ENCODE measurements at places on chromosomes 3 and 15.

GRCh38 chr3:33665294-33665693 lies 52.8 kb downstream of the CLASP2 start:
- no peak for DNase-seq

DNA sequence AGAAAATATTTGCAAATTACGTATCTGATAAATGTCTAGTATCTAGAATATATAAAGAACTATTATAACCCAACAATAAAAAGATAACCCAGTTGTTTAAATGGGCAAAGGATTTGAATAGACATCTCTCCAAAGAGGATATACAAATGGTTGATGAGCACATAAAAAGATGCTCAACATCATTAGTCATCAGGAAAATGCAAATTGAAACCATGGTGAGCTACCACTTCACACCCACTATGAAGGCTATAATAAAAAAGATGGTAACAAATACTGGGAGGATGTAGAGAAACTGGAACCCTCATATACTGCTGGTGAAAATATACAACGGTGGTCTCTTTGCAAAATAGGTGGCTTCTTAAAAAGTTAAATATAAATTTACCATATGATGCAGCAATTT lies 28.0 kb downstream of the RAD51 start:
- DNase-seq: no peak

GRCh38 chr3:10473581-10474274 lies 31.7 kb downstream of the ATP2B2 start:
- DNase-seq: no peak

- no peak for DNase-seq
Observed at GRCh38 chr3:148708409-148708808, 10.7 kb downstream of the AGTR1 start.

- DNase-seq: peak; percentile 34
Observed at GRCh38 chr3:40623567-40623966, 98.8 kb downstream of the ZNF621 start.

DNA sequence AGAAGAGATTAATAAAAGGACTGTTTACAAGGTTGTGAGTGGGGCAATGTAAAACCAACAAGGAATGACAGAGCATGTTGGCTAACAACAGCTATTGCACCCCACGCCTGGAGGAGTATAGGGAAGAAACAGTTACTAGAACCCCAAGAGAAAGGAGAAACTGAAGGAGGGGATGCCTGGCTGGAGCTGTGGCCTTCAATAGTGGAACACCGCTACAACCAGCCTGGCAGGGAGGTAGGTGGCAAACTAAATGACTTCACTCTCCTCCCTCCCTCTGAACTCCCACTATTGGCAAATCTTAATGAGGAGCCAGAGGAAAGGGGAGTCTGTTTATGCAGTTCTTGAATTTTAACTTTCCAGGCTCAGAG lies 7.2 kb upstream of the CD47 start:
- no peak for DNase-seq

DNA sequence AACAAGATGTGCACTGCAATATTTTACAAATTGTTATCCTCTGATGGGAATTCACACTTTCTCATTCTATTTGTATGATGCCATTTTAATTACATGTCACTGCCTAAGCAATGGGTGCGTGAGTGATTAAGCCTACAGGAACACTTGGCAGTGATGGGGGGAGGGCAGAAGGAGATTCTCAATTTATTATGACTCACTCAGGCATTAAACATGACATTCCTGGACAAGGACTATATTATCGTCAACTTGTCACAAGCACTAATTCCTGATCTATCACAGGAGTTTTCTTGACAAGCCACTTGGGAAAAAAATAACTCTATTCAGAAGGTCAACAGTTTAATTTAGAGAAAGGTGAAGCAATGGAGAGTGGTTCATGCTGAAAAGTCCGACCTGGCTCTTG lies 556.8 kb downstream of the NSUN3 start:
- no peak for DNase-seq

DNA sequence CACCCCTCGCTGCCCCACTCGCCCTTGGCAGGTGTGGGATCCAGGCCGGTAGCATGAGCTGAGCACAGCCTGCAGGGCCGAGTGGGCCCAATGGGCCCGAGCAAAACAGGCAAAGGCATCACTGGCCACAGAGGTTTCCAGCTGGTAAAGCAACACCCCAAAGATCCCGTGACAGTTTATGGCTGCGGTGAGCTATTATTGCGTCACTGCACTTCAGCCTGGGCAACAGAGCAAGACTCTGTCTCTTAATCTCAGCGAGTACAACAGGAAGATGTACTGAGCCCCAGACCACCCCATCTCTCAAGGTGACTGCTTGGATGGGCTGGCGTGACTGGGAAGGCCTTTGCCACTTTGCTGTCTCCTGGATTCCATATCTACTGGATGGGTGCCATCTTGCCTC lies 4.3 kb downstream of the JMJD7 start:
- DNase-seq: no peak

GRCh38 chr3:194028434-194029004 lies 107.4 kb upstream of the HES1 start:
- DNase-seq: no peak

- no peak for DNase-seq
Observed at GRCh38 chr3:99111235-99111634, 209.7 kb upstream of the DCBLD2 start.

DNA sequence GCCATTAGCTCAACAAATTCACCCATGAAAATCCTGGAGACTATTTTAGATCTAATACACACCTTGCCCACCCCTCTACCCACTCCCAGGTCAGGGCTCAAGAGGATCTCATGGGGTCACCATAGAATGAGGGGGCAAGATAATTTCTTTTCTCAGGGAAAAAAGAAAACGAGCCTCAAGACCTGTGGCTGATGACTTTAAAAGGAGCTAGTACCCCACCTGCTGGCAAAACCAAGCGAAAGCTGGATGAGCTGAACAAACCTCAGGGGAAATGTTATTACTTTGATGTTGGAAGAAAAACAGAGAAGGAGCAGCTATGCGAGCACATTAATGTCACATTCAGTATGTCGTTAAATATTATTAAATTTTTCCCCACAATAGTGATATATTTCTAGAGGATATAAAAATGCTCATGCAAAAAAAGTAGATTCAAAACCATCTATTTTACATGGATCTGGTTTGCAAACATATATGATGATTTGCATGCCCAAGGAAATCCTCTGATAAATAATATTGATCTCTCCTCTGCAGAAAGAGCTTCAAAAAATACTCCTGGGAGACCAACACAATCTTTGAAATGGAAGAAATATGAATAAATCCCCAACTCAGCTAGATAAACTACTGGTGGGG lies 37.7 kb downstream of the PLD1 start:
- DNase-seq: peak; percentile 67

GRCh38 chr3:102537123-102537522 lies 102.3 kb downstream of the ZPLD1 start:
- no peak for DNase-seq

GRCh38 chr15:85312486-85312885 lies 67.9 kb upstream of the AKAP13 start:
- DNase-seq: no peak

- DNase-seq: no peak
Observed at GRCh38 chr3:40741729-40742128, 217.0 kb downstream of the ZNF621 start.

DNA sequence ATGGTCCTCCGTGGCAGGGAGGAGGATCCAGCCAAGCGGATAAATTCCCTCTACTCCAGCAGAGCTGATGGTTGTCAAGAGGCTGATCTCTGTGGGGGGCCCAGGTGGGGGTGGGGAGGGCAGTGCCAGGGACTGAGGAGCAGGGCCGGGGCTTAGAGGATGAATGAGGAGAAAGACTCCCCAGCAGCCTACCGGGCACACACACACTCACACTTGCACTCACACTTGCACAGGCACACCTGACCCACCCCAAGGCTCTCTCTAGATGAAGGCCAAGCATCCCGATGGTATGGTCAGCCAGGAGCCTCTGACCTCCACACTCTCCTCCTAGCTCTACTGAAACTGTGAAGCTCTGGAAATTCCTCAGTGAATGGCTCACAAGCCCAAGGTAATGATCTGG lies 131.3 kb upstream of the PRR20G start:
- DNase-seq: no peak

DNA sequence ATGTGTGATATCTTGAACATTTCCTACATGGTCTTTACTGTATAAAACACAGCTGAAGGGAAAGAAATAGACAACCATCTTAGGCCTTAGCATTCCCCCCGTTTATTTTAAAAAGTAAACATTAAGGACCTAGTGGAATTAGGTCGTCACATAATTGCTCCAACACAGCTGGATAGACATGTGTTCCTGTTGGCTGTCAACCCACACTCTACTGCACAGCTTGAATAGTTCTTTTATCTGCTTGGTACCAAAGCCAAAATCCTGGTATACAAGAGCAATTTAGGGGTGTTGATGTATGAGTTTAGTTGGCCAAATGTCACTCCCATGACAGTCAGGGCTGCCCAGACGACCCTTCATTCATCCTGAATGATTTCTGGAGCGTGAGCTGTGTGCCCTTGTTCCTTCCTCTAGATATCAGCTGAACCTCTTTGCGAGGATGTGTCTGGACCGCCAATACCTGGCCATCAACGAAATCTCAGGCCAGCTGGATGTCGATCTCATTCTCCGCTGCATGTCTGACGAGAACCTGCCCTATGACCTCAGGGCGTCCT lies 179.7 kb downstream of the ITPR1 start:
- DNase-seq: no peak

DNA sequence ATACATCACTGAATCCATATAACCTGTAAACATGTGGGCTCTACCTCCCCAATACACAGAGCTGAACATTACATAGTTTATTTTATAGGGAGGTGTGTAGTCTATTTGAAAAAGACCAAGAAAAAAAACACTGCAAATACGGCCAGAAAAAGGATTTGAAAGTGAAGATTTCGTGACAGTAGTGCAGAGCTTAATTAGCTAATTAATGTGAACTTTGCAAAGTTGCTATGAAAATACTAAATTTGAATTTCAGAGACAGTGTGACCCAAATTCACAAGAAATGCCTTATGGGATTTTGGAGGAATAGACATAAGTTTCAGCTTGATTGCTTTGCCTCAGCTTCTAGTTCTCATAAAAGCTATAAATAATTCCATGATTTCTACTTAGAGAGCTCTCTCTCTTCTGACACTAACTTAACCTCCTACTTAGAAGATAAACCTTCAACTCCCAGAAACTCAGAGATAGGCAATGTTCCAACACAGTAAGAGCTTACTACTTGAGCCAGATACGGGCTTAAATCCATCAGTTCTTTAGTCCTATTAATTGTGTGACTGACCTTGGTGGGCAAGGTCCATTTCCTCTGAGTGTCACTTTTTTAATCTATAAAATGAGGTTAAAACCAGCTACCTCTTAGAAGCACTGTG lies 87.3 kb upstream of the THBS1 start:
- no peak for DNase-seq

DNA sequence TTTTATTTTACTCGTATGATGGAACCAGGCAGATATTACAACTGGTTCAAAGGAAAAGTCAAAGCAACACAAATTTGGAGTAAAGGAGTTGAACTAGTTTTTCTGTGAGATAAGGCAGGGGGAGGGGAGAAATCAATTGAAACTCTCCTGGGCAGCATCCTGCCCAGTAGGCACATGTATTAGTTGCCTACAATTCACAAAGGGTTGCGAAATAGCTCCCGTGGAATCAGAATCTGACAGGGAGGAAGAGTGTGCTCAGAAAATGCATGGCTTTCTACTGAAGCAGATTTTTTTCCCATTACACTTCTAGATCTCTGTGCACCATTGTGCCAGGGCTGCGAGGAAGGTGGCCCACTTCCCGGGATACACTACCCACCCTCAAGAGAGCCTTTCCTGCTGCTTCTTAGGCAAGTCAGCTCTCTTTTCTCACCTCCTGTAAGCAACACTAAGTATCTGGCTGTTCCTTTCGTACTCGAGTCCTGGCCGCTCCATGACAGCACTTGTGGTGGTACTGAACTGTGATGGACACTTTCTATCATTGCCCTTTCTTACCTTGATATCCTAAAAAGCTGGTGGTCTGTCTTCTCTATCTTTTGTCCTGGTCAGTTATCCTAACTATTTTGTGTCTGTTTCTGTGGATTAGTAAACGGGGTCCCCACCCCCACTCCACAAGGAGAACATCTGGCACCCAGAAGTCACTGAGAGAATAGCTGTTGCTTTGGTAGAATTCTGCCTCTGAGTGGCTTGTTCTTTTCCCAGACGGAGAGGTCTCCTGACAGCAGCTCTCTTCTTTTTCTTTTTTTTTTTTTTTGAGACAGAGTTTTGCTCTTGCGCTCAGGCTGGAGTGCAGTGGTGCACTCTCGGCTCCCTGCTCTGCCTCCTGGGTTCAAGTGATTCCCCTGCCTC lies 74.8 kb downstream of the RPL39L start:
- peak; percentile 32 for DNase-seq

DNA sequence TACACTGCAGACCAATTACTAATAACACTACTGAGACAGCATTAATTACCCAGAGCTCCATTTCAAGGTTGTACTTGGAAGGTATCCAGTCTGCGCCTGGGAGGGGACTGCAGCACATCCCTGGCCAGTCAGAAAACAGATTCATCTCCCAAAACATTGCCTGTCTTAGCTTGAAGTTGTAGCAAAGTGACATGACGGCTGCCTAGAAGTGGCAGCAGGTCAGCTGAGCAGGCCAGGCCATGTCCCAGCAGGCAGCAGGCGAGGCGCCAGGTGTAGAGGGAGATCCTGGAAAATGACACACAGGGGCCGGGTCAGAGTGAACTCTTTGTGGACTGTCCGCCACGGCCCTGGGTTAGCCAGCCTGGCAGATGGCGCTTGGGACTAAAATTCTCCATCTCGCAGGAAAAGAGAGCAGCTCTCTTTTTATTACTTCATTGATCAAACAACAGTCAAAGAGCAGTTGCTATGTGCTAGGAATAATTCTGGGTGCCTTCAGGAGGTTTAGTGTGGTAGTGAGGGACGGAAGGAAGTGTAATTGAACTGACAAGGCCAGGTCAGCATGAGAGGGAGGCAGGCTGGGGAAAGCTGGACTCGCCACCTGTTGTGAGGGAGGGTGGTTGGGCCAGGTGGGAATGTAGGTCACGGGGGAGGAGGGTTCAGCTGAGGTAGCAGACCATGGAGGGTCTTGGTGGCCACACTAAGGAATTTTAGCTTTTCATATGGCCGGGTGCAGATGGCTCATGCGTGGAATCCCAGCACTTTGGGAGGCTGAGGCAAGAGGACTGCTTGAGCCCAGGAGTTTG lies 1.3 kb upstream of the MAP6D1 start:
- no peak for DNase-seq

DNA sequence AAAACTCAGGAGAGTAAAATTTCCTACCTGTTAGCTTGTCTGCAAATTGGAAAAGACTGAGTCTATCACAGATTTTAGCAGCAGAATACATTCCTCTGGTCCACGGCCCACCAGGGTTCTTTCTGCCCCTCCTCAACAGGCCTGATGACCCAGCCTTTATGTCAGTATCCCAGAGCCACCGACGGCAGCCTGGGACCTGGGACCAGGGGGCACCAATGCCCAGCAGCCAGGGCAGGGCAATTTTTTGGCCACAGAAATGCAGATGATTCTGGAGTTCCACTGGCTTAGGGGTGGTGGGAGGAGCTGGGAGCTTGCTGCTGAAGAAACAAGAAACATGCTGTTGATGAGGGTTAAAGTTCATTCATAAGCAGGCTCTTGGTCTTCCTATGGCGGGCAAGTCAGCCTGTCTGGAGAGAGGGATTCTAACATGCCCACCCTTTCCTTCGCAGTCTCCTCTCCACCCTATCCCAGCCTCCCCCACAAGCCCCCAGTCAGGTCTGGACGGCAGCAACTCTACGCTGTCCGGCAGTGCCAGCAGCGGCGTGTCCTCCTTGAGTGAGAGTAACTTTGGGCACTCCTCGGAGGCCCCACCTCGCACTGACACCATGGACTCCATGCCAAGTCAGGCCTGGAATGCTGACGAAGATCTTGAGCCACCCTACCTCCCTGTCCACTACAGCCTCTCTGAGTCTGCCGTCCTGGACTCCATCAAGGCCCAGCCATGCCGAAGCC lies 4.3 kb upstream of the MANF start:
- DNase-seq: no peak

GRCh38 chr3:170961616-170962400 lies 53.4 kb upstream of the EIF5A2 start:
- peak; percentile 34 for DNase-seq

Measured in RWPE1 (cell line).